ENCODE measurements at places on chromosomes 7 and 10.

DNA sequence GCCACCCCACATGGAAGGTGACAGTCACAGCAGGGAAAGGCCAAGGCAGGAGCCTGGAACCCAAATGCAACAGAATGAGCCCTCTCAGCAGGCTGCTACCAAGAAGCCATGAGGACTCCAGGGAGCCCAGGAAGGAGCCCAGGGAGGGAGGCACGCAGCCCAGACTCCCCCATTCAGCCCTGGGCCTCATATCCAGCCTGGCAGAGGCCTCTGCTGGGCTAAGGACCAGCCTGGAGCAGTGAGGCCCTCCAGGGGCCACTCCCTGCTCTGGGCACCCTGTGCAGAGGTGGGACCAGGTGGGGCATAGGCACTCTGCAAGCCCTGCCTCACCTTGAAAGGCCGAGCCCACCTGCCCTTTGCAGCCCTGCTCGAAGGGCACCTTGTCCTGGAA is 25.8 kb upstream of the ZNF488 start:
- DNase-seq, result no peak

- no peak for DNase-seq
Observed at GRCh38 chr7:148503900-148504487, 86.6 kb upstream of the C7orf33 start.

DNA sequence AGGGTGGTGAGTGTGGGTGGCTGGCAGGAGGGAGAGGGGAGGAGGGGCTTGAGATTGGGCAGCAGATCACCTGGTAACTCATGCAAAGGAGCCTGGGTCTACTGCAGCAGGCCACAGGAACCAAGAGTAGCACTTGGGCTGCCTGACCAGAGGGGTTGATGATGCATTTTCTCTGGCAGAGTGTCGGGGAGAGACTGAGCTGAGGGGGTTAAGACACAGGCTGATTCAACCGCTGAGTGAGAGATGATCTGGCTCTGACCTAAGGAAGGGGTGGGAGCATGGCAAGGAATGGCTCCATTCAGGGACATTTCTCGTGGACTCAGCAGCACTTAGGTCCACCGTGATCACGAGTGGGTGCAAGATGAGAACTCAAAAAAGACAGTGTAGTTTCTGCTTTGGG is 115.5 kb upstream of the STK17A start:
- no peak for DNase-seq

DNA sequence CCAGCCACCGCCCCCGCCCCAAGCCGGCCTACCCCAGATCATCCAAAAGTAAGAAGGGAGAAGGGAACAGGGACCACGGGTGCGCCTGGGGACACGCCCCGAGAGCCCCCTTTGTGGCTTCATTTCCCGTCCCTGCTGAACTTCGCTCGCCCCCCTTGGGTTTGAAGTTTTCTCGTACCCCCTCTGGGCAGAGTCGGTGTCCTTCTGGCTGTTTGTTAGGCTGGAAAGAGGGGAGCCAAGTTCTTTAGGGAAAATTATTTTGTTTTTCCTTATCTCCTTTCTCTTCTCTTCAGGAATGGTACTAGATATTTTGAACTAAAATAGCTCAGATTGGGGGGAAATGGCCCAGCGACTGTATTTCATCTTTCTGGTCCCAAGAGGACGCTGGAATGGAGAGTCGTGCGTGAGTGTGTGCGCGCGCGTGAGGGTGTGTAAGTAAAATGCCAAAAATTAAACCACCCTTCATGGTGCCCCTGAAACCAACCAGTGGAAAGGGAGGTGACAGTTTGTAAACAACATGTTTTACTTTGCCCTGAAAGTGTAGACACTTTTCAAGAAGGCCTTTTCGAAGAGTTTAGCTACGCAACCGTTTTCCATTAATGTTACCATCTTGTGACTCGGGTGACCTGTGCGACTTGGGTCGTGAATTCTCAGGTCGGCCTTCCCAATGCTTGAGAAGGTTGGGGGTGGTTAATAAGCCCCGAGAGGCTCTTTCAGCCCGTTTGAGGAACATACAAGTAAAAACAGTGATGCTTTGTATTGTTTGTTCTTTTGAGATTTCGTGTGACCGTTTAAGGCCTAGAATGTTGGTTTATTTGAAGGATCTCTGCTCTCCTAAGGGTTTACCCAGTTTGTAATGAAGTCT is 694 bp downstream of the RBM20 start:
- DNase-seq, result no peak

DNA sequence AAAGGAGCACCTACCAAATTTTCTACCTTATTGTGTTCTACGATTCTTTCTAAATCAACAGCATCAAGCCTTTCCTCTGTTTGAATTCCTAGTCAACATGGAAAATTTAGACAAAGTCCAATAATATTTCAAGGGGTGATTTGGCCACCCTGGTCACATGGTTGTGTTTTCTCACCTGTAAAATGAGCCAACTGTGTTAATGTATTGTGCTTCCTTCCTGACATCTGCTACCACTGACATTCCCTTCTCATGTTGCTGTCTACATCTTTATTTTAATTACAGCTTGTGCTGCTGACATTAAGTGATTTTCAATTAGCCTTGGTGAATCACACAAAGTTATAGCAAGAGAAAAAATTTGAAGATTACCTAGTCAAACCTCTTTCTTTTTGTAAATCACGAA is 83.0 kb upstream of the NPSR1 start:
- DNase-seq, result no peak

- DNase-seq, result no peak
Observed at GRCh38 chr7:18003286-18003994, 24.2 kb downstream of the PRPS1L1 start.

DNA sequence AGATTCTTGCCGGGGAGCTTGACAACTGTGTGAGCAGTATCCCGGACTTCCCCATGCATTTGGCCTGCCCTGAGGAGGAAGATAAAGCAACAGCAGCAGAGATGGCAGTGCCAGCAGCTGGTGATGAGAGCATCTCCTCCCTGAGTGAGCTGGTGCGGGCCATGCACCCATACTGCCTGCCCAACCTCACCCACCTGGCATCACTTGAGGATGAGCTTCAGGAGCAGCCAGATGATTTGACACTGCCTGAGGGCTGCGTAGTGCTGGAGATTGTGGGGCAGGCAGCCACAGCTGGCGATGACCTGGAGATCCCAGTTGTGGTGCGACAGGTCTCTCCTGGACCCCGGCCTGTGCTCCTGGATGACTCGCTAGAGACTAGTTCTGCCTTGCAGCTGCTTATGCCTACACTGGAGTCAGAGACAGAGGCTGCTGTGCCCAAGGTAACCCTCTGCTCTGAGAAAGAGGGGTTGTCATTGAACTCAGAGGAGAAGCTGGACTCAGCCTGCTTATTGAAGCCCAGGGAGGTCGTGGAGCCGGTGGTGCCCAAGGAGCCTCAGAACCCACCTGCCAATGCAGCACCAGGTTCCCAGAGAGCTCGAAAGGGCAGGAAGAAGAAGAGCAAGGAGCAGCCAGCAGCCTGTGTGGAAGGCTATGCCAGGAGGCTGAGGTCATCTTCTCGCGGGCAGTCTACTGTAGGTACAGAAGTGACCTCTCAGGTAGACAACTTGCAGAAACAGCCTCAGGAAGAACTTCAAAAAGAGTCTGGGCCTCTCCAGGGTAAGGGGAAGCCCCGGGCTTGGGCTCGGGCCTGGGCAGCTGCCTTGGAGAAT is 6.7 kb downstream of the PPRC1 start:
- DNase-seq, result no peak

GRCh38 chr10:70497120-70497545 is 18.6 kb downstream of the PALD1 start:
- DNase-seq, result no peak

GRCh38 chr10:43689955-43690771 is 41.5 kb upstream of the ZNF32 start:
- DNase-seq, result no peak

GRCh38 chr10:32373496-32373895 is 26.5 kb upstream of the EPC1 start:
- no peak for DNase-seq

DNA sequence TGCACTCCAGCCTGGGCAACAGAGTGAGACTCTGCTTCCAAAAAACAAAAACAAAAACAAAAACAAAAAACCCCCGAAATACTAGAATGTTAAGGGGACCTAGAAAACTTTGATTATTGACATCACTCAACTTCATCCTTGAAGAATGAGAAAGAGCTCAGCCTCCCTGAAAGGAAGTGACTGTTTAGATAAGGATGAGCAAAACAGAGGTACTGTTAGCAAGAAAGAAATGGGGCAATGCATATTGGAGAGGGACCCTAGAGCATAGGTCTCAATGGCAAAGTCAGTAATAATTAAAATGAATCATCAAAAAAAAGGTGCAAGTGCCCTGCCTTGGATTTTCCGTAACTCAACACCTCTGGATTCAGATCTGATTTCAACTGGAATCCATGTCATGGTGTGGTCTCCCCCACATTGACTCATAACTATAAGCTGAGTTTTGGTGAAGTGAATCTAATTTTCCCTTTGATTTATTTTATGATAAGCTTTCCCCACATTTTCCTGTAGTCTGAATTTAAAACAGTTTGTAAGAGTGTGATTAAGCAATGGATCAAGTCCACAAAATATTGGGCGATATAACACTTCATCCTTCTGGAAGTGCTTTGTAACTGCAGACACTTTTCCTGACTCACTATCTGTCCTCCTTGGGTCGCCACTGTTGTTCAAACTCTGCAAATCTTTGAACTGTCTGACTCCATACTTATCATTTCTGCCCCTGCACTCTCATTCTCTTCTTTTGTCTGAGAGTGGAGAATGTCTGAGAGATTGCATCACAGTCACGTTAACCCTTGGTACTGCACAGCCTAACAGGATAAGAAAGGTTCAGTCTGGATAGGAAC is 224.8 kb upstream of the LYZL1 start:
- DNase-seq, result no peak

DNA sequence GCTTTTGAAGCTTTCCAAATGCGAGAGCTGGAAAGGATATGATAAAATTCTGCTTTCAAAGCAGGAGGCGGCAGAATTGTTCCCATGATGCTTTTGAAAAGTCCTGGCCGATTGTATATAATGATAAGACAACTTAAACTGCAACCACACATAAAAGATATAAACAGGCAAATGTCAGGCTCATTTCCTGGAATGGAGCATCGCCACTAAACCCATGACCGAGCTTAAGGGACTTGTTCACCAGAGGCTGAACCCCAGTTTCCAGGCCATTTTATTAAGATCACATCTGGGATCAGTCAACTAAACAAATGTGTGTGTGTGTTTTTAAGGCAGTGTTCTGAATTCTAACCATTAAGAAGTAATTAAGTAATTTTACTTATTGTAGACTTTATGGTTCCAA is 131.6 kb downstream of the ITGA8 start:
- no peak for DNase-seq

DNA sequence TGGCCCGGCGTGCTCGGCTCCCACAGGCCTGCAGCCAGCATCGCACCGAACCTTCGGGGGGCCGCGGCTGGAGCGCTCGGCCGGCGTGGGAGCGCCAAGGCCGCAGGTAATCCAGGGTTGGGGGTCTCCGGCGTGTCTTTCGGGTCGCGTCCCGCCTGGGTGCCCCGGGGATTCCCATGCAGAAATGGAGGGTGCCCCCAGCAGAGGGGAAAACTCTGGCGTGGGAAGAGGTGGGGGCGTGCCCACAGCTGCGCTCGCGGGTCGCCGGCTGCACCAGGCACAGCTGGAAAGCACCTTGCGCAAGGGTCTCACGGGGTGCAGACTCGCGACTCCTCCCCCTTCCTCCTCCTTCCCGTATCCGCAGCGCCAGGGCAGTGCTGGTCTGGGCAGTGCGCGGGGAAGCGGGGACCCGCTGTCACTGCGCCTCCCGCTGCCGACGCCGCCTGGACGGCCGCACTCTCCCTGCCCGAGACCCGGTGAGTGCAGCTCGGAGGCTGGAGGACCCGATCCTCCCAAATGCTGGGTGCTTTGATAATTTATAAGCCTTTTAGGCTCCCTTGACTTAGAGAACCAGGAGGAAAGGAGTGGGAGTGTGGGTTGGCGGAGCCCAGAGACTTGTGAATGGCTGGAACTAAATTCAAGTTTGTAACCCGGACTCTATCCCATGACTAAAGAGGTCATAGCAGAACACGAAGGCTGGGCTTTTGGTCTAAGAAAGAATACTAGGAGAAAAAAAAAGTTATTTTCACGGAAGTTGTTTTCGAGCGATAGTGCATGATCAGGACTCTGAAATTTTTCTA is 489 bp downstream of the MAP3K8 start:
- DNase-seq, result no peak

DNA sequence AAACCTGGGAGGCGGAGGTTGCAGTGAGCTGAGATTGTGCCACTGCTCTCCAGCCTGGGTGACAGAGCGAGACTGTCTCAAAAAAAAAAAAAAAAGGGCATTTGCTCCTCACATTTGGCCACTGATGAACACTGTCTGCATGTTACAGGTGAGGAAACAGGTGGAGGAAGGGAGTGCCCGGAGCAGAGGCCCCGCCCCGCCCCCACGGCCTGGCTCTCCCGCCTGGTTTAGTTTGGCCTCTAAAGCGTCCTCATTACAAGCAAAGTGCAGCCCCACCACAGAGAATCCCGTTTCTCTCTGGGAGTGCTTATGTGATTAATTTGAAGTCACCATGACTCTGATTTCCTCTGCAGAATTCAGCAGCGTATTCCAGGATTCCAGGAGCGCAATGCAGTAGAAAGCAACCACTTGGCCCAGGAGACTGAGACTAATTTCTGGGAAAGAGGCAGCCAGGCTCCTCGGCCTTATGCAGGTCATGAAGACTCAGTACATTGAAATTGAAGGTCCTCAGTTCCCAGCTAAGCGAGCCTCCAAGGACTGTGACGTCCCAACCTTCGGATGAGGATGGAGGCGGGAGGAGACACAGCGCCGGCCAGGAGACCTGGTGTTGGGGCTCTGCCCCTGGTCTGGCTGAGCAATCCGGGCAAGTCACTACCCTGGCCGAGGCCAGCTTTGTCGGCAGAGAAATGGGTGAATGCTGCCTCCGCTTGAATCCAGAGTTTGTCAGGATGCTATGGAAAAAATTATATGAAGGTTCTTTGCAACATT is 44.7 kb downstream of the RBM17 start:
- no peak for DNase-seq

GRCh38 chr10:24935504-24936292 is 16.7 kb downstream of the PRTFDC1 start:
- no peak for DNase-seq

- DNase-seq, result peak; percentile 88
Observed at GRCh38 chr7:2523941-2524807, 4.6 kb downstream of the LFNG start.

DNA sequence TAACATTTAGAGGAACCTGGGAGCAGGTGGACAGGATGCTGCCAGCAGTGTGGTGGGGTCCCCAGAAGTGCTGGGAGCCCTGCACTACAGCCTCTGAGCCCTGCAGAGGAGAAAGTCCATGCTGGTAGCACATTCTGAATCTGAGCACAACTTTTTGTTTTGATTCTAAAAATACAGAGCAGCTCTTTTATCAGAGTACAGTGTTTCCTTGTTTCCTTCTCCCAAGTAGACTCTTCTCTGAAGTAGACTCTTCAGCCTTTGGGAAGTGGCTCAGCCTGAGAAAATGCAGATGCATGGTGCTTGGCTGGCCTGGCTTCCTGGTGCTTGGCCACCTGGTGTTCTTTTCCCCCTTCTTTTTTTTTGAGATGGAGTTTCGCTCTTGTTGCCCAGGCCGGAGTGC is 9.1 kb downstream of the ADCY1 start:
- no peak for DNase-seq

DNA sequence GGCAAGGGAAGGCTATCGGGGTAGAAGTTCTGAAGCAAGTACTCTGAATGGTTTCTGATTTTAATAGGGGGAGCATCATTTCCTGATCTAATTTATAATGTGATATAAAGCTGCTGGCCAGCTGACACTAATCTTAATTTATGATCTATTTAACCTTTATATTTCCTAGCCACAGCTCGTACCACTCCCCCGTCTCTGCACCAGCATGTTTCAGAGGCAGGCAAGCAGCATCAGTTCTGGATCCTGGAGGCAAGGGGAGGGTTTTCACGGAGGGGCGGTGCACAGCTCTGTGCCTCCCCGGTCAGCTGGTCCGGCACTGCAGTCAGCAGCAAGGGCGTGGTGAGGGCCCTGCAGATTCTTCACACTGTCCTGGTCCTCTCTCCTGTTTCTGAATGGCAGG is 30.0 kb downstream of the MGMT start:
- DNase-seq, result no peak

Measured in NCI-H2107 (cell line).